ENCODE measurements at places on chromosomes 2 and 18.

- DNase-seq: no peak
Measured at GRCh38 chr2:64860276-64860885, 128.8 kb upstream of the SLC1A4 start.

GRCh38 chr2:196635156-196635555, 4.4 kb upstream of the CCDC150 start:
- DNase-seq: peak; percentile 40

DNA sequence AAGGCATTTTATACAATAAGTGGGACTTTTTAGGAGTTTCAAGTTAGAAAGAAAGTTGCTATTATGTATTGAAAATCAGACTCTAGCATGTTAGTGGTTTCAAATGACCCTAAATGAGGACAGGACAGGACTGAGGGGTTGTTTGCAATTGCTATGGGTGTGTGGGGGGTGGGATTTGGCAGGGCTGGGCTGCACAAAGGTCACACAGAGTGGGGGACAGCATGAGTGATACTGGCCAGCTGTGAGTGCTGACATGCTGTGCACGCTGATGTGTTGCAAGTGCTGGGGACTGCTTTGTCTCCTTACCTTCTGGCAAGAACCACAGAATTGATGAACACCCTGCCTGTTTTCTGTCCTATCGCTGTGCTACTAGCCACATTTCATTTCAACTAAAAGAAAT, 29.8 kb downstream of the RNMT start:
- DNase-seq: no peak

DNA sequence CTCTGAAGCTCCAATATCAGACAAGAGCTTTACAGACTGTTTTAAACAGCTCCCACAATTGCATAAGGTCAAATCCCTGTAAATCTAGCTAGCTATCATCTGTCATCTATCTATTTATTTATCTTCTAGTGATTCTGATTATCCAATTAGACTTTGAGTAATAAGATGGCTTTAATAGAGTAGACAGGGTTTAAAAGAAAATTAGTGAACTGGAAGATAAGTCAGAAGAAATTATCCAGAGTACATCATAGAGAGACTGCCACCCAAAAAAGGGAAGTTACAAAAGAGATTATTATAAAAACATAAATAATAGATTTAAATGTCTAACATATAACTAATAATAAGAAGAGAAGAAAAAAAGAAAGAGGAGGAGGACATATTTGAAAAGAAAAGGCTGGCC, 8.0 kb upstream of the ZC3H8 start:
- no peak for DNase-seq

GRCh38 chr2:233100192-233100998, 40.3 kb downstream of the INPP5D start:
- no peak for DNase-seq

- DNase-seq: no peak
Measured at GRCh38 chr2:237433920-237434676, 20.1 kb upstream of the COL6A3 start.

DNA sequence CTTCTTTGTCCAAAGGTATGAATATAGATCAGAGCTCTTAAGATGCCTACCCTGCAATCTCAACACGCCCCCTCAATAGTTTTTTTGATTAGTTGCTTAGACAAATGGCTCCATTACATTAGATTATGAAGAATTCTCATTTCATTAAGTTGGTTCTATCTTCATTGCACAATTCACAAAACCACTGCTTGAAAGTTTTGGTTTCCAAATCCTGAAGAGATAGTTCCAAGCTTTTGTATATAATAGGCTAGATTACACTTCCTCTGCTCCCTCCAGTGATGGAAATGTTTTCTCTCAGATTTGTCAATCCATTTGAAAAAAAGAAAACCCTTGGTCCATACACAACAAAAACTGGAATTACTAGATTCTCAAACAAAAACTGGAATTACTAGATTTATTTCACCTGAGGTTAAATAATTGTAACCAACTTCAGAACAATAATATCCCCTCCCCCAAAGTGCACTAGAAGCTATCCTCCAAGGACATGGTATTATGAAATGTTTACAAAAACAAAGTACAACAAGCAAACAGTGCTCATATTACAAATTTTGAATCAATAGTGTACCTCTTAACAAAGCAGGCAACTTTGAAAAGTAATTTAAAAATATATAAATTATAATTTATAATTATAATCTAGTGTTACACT, 6.8 kb upstream of the TLK1 start:
- no peak for DNase-seq

- no peak for DNase-seq
Measured at GRCh38 chr2:2702385-2702784, 371.3 kb upstream of the MYT1L start.

- DNase-seq: peak; percentile 43
Measured at GRCh38 chr2:9832586-9832985, 10.7 kb upstream of the TAF1B start.

GRCh38 chr2:212052412-212053159, 486.0 kb downstream of the ERBB4 start:
- peak; percentile 87 for DNase-seq

DNA sequence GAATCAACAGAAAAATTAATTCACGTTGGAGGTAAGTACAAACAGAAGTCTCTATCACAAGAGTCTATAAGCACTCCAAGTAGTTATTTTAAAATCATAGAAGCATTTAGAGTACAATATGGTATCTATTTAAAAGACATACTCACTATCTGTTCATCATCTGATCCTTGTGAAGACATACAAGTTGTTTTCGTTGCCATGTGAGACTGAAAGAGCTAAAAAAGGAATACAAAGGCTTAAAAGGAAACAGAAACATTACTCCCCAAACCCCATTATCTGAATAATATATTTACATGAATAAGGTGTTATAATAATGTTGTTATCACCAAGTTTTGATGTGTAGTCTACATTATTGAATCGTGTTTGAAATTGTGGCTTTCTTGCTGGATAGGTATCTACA, 20.9 kb downstream of the SEPTIN10 start:
- no peak for DNase-seq

- DNase-seq: no peak
Measured at GRCh38 chr2:29517413-29517812, 402.2 kb downstream of the CLIP4 start.

- DNase-seq: no peak
Measured at GRCh38 chr2:75055142-75055819, 96.8 kb downstream of the POLE4 start.

- no peak for DNase-seq
Measured at GRCh38 chr2:43708891-43709290, 32.7 kb upstream of the C1GALT1C1L start.

GRCh38 chr2:193112986-193113385, 918.3 kb upstream of the TMEFF2 start:
- DNase-seq: no peak

DNA sequence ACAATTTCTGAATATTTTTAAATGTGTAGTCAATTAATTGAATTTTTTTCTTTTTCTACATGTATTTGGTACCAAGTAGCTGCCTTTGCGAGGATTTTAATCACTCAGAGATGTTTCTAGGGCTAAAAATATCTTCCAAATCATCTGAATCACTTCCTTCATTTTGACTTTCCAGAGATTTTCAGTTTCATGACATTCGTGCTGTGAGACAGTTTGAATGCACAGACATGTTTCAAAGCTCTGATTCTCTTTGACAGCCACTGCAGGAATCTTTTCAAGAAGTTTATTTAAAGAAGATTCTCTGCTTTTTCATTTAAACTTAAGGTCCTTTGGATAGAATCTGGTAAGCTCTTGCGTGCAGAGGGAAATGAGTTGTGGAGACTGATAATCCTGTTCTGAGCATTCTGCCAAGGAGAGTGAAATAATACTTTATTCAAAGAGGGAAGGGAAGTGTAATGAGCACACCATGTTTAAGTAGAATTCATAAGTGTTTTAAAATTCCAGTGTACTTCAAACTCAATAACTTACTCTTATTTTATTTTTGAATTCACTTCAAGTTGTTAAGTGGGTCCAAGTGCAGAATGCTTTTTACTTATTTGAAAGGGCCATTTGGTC, 9.7 kb downstream of the CYBRD1 start:
- peak; percentile 61 for DNase-seq

DNA sequence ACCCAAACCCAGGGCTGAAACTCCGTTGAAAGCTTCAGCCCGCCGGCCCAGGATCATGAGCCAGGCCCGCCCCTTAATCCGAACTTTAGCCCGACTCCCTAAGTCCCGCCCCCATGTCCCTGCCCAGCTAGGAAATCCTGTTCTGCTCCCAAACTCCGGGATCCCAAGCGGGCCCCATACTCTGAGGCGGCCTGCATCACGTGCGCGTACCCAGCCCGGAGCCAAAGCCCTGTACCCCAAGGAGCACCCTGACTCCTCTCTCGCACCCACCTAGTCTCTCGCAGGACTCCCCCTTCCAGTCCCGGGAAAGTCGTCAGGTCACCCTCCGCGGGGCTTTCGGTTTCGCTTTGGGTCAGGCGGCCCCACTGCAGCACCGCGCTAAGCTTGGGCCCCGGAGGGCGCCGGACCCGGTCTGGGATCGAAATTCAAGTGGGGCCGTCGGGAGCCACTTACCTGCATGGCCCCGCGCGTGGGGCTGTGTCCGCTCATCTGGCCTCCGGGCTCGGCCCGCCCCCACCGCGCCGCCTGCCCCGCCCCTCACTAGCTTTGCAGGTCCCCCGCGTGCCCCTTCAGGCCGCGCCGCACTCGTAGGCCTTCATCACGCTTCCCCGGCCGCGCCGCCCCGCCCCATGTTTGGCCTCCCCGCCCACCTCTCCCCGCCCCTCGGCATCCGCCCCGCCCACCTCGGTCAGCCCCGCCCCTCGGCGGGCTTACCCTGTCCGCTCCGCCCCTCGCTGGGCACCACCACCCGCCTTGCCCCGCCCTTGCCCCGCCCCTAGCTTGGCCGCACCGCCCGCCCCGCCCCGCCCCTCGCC, at the start of gene DNPEP:
TSS of gene DNPEP (minus strand) at position 607 of the 815 bp plus-strand sequence. CDS start at position 489, 118 bp downstream.
- DNase-seq: peak; percentile 85

DNA sequence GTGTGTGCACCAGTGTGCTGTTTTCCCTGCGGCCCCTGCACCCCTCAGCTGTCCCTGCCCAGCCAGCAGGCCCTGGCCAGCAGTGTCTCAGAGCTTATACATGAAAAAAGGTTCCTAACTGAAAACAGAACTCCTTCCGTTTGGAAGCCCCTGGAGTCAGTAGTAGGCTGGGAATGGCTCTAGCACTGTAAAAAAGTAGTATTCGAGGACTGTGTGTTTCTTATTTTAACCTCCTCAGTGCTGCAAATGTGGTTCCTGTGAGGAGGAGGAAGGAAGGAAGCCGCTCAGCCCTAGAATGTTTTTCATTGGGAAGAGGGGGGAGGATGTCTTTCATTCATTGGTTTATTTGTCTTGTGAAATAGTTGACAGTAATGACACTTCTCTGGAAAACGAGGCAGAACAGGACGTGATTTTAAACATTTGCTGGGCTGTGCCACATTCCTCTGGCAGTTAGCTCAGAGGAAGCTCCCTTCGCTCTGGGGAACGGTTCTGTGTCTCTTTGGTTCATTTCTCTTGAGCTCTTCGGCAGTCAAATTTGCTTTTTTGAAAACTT, 103.5 kb downstream of the SPTBN1 start:
- peak; percentile 96 for DNase-seq

GRCh38 chr18:22451796-22452195, 34.1 kb upstream of the CTAGE1 start:
- no peak for DNase-seq

DNA sequence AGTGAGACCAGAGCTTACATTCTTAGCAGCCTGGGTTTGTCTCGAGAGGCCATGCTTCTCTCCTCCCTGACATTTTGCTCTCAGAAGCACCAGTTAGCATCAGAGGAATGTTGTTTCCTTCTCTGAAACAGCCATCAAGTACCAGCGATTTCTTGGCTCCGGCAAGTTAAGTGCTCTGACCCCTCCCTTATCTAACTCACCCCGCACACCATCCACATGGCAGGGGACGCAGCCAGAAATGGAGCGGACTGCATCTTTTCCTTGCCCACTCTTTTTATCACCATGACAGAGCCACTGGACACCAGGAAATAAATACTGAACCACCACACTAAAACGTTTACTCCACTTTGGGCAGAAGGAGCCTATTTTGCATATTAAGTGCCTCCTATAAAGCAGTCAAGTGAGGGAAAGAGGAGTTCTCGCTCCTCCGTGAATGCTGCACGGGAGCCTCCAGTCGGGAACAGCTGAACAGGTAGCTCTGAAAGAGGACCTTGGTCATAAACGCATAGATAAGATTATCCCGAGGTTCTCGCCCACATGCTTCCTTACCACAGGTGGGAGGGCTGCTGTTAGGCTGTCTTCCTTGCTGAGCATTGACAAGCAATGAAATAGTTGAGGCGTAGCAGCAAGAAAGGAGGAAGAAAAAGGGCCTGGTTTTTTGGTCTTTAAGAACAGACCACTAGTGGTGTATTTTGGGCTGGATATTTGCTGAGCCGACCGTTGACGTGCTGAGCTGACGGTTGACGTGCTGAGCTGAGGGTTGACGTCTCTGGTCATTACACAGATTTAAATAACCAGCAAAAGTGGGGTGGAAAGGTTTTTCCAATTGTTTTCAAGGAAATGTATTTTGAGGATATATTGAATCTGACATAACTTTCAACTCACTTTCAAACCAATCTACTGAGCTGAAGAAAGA, 71.4 kb upstream of the ITGB6 start:
- no peak for DNase-seq

DNA sequence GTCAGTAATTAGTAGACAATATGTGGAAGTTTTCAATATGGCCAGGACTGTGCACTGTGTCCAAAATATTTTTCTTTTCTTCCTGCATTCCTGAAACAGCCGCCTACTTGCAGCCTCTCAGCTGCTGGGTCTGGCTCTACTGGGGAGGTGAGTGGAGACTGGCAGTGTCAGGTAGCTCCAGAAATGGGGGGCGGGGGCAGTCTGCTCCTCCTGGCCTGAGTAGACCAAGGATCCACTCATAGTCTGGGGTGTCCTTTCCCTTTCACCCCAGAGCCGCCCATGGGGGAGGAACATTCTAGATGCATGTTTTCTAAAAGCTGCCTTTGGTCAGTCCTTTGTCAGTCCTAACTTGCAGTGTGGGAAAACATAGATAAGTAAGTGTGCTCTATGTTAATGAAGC, 23.7 kb downstream of the TRAF3IP1 start:
- no peak for DNase-seq

GRCh38 chr2:153268941-153269461, 209.6 kb downstream of the RPRM start:
- no peak for DNase-seq

DNA sequence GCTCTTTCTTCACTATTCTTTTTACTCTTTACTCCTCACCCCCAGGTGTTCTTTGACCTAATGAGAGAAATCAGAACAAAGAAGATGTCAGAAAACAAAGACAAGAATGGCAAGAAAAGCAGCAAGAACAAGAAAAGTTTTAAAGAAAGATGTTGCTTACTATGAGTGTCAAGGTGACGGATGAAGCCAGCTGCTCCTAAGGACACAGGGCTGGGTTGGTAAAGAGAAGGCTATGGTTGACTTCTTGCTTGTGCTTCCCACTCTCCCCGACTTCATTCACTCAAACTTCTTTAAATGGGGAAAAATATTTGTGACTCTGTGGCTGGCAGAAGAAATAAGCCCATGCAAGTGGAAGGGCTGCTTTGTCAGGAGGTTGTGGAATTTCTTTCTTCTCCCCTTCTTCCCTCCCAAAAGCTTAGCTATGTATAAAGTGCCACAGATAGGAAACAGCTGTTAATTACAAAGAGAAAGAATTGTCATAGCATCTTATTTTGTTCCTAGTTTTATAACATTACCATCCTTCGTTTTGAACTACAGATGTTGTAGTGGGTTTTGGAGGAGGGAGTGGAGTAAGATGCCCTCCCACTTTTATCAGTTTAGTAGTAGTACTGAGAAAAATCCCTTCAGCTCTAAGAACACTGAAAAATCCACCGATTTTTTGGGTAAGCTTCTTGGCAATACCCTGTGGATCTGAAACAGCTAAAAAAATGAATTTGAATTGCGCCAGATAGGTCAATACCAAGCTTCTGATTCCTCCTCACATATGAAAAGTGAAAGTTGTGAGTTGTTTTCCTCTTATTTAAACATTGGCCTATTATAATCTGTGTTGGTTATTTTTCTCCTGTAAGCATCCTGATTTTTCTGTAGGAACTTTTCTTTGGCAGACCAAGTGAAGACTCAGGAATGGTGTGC, 40.7 kb downstream of the RALB start:
- DNase-seq: no peak

Data from fibroblast of skin of back (primary cell).